ENCODE measurements at places on chromosomes 12 and 14.
A peak's percentile ranks its signal among the peaks of the same experiment; 100 is the strongest.

DNA sequence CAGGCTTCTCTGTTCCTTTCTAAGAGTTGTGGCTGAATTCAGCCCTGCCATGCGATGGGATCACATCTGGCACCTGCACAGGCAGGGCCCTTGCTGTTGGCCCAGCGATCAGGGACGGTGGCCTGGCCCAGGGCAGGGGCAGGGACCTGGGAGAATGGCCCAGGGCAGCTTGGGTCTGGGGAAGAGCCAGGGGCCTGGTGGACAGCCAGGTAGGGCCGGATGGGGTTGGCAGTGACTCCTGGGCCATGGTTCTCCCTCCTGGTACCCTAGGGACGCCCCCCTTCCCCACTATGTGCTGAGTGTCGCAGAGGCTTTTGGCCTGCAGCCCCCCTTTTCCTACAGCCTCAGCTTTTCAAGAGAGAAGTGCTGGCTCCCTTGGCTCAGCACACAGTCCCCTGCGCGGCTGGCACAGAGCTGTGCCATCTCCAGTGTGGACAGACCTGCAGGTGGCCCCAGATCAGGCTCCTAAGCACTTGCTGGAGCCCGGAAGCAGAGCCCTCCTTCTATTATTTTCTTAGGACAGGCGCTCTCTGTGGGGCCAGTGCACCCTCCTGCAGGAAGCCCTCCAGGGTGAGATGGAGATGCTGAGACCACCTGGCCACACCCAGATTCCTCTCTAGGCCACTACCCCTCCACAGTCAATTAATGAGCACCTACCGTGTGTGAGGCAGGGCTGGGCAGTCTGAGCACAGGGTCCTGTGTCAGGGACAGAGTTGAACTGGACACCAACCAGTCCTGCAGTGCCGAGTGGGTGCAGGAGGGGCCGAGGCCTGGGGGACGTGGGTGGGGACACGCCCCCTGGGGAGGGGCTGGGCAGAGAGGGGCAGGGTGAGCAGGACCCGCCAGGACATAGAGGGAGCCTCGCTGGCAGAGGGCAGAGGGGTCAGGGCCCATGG is 267.6 kb downstream of the ADGRD1 start:
- DNase-seq = no peak

DNA sequence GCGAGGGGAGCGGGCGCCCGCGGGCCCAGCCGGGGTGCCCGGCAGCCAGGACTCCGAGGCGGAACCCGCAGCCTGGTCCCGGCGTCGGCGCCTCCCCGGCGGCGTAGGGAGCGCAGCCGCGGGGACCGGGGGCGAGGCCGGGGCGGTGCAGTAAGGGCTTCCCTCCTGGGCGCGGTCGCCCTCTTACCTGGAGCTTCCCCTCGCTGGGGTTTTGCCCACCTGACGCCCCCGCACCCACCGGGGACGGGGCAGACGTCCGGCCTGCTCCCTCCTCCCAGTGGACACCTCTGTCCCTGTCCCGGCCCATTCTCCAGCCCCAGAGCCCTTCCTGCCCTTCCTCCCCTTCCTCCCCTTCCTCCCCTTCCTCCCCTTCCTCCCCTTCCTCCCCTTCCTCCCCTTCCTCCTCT is 413 bp upstream of the TUBA1C start:
- peak; percentile 66 for DNase-seq

DNA sequence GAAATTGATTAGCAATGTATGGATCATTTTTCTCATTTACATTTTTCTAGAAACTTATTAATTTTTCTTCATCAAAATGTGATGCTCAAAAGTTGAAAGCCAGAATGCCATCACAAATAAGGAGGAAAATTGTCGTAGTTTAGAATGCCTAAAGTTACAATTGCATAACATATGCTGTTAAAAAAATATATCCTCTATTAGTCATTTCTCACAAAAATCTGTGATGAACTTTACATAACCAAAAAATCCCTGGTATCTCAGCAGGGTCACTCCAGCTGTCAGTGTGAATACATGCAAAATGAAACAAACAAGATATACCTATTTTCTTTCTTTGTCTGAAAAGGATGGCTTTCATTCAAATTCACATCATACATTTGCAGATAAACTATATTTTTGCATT is 358.9 kb downstream of the PAWR start:
- no peak for DNase-seq

GRCh38 chr12:106445959-106446358 is 88.4 kb downstream of the POLR3B start:
- DNase-seq = no peak

DNA sequence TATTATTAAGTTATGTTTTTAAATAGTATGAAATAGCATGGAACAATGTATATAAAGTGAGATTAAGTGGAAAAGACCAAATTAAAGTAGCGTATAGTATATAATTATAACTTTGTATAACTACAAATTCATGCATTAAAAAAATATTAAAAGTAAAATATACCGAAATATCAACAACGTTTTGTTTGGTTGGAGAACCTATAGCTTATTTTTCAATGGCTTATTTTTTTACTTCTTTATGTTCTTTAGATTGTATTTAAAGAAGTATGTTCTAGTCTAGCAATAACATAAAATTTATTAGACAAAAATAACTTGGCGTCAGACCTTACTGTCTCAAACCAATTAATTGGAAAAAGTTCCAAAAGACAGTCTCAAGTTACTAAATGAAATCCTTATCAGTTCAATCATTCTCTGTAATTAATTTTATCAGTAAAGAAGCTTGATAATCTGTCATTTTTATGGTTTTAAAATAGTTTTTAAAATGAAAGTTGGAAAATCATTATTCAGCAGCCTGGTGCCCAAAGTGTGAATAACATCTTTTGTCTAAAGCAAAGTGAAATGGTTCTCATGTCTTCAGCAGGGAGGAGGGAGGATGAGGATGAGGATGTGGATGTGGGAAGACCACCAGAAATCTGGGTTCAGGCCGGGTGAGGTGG is 46.7 kb downstream of the IRAK3 start:
- DNase-seq = peak; percentile 68

DNA sequence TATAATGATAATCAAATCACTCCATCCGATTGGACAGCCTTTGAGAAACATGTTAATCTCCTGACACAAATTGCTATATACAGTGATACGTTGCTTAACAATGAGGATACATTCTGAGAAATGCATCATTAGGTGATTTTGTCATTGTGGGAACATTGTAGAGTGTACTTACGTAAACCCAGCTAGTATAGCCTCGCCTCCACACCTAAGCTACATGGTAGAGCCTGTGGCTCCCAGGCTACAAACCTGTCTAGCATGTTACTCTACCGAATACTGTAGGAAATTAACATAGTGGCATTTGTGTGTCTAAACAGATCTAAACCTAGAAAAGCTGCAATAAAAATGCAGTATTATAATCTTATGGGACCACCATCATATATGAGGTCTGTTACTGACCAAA is 128.6 kb upstream of the PWP1 start:
- no peak for DNase-seq

GRCh38 chr14:75800792-75801191 is 139.7 kb downstream of the TTLL5 start:
- peak; percentile 24 for DNase-seq

- DNase-seq = no peak
These were observed 130.8 kb upstream of the KRR1 start for GRCh38 chr12:75642226-75642625.

All from hematopoietic multipotent progenitor cell treated with erythropoietin and hydrocortisone succinate and interleukin-3 and kit ligand, for 4 days (in vitro differentiated cells).